HEK293T (cell line): ENCODE measurements at places on chromosomes 5 and 9.
A peak's percentile ranks its signal among the peaks of the same experiment; 100 is the strongest.

DNA sequence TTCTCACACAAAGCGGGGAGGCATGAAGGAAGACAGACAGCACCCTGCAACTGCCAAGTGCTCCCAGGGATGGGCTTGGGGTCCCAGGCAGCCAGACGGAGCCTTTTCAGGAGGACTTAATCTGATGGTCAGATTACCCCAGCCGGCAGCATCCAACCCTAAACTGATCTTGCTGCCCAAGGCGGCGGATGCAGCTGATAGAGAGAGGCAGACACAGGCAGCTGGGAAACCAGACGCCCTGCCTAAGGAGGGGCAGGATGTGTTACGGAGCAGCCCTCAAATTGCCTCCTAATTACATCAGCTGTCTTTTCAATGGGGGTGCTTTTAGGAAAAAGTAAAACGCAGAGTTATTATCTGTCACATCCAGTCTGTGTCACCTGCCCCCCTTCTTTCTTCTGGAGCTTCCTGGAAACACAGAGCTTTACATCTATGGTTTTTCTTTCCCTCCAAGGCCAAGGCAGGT, 190.9 kb upstream of the PANK3 start:
- no peak for DNase-seq

DNA sequence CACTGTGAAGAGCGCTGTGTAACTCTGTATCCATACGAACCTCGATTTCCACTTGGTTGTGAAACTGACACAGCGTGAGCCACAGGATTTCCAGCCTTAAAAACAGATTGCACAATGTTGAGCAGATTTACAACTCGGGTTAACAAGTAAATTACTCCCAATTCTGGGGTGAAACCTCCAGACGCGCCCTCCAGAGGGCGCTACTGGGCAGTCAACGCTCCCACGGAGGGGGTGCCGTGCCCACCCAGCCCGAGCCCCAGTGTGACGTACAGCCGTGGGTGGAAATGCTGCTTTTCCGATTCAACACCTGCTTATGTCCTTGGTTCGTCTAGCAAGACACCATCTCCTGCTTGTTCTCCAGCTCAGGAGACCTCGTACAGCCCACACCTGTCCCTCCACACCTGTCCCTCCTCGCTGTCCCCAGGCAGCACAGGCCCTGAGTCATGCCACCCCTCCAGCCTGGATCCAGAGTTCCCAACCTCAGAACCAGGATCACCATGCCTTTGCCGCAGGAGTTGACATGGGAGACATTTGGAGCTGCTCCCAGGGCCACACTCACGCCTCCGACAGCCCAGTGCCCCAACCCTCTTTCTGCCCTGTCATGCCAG, 34.4 kb upstream of the SLC6A3 start:
- peak; percentile 68 for DNase-seq

- DNase-seq = no peak
Measured at GRCh38 chr5:1002271-1002546, 6.4 kb upstream of the NKD2 start.

GRCh38 chr9:115730845-115731244, 422.7 kb upstream of the PAPPA start:
- DNase-seq = no peak

DNA sequence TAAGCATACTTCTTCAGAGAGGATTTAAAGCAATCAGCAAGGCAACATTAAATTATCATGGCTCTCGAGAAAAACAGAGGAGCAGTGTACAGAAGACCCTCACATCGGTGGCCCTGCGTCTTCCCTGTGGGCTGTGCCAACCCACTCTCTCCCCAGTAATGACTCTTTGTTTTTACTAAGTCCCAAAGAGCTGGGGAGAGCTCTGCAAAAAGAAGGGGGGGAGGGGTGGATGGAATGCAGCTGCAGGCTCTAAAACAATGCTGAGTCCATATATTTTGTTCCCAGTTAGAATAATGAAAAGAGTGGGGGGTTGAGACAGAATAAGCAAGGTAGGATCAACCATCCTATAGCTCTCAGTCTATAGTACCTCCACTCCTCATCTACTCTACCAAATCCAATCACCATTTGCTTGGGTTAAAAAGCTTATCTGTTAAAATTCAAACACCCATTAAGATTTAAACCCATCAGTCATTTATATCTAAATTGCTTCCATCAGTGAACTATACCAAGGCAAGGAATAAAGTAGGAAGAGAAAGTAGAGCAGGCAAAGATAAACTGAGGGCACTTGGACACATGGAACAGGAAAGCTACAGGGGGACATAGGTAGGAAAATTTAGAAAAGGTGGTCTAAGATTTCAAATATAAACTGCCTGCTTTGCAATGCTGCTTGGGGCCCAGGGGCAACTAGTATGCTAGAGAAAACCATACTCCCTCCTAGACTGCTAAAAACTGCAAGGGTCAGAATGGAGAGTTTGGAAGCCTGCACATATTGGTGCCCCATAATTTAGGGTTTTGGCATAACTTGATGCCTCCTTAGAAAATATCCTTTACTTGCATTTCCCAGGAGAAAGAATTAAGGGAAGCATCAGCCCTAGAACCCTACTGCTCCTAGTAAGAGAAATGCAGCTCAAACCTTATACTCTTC, 20.6 kb downstream of the ELL2 start:
- no peak for DNase-seq

GRCh38 chr9:79408200-79408599, 163.6 kb upstream of the TLE4 start:
- DNase-seq = peak; percentile 53

DNA sequence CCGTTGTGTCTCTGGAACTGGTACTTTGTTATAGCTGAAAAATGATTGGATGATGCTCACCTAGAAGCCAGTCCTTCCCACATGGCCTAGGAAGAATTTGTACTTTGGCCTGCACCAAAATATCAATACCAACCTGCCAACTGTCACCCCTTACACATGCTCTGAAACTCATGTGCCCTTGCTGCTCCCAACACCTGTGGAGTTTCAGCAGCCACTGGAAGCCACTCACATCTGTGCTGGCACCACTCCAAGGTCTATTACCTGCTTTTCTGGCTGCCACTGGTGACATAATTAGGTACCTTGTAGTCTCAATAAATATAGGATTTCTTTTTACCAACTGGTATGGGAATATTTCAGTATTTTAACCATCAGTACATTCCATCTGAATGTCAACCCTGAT, 363.6 kb downstream of the SH3GL2 start:
- no peak for DNase-seq

- no peak for DNase-seq
Measured at GRCh38 chr9:122055701-122056100, 37.4 kb downstream of the TTLL11 start.

- no peak for DNase-seq
Measured at GRCh38 chr5:1926071-1926440, 43.3 kb upstream of the IRX4 start.

DNA sequence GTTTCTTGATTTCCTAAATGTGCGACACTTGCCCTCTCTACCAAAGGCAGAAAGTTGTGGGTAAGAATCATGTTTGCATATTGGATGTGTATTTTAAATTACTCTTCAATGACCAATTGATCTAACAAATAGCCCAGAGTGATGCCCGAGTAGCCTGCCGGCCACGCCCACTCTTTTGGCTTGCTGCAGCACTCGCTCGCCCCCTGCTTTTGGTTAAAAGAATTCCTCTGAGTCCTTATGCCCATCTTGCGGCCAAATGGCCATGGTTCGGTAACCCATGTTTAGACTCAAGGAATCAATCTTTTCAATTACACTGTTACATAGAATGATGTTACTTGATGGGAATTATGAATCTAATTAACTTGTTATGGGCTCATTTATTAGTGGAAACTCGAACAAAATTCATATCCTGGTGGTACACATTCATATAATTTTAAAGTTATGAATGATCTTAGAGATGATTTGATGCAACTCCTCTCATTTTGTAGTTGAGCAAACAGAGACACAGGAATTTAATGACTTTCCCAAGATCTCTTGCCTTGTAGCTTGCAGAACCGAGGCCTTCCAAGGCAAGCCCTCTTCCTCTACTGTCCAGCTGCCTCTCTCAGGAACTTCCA, 36.5 kb downstream of the PPIC start:
- DNase-seq = peak; percentile 59

GRCh38 chr5:172511952-172512351, 57.6 kb upstream of the SH3PXD2B start:
- DNase-seq = no peak

- DNase-seq = no peak
Measured at GRCh38 chr5:150119421-150120061, 33.2 kb upstream of the CSF1R start.

DNA sequence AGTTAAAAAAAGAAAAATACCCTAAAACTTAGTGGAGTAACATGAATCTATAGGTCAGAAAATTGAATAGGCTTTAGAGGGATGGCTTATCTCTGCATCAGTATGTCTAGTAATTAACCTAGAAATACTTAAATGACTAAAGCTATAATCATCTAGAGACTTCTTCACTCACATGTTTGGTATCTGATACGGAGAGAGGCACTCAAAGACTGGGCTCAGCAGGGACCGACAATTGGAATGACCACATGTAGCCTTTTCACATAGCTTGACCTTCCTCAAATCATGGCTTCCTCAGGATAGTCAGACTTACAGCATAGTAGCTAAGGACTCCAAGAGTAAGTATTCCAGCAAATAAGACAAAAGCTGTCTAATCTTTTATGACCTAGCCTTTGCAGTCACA, 105.3 kb upstream of the RORB start:
- no peak for DNase-seq

GRCh38 chr9:135788576-135789300, 86.8 kb downstream of the KCNT1 start:
- no peak for DNase-seq

GRCh38 chr5:135437796-135438560, 9.2 kb downstream of the DCANP1 start:
- DNase-seq = no peak
